ENCODE measurements at places on chromosomes 3 and 15.

DNA sequence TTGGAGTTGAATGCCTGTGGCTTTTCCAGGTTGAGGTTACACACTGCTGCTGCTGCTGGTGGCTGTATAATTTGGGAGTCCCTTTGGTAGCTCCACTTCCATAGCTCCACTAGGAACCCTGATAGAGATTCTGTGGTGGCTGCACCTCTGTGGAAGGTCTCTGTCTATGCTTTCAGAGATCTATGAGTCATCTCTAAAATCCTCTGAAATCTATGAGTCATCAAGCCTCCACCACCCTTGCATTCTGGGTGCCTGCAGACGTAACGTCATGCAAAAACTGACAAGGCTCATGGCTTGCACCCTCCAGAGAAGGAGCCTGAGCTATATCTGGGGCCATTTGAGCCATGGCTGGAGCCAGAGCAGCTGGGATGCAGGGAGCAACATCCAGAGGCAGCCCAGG, 1037.0 kb upstream of the CFAP20DC start:
- DNase-seq: no peak

GRCh38 chr3:19960696-19961095, 13.8 kb downstream of the RAB5A start:
- no peak for DNase-seq

DNA sequence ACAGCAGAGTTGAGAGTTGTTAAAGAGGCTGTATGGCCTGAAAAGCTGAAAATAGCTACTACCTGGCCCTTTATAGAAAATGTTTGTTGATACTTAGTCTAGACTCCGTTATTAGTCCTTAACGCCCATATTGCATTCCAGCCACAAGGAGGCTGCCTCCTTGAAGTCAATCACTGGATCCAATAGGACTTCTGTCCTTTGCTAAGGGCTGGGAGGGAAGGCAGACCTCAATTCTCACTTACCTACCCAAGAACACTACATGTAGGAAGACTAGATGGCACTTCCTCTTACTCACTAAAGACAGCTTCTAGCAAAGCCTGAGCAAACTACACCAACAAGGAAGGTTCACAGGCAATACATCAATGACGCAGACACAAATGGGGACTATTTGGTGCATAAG, 139.5 kb upstream of the HACD2 start:
- DNase-seq: no peak

DNA sequence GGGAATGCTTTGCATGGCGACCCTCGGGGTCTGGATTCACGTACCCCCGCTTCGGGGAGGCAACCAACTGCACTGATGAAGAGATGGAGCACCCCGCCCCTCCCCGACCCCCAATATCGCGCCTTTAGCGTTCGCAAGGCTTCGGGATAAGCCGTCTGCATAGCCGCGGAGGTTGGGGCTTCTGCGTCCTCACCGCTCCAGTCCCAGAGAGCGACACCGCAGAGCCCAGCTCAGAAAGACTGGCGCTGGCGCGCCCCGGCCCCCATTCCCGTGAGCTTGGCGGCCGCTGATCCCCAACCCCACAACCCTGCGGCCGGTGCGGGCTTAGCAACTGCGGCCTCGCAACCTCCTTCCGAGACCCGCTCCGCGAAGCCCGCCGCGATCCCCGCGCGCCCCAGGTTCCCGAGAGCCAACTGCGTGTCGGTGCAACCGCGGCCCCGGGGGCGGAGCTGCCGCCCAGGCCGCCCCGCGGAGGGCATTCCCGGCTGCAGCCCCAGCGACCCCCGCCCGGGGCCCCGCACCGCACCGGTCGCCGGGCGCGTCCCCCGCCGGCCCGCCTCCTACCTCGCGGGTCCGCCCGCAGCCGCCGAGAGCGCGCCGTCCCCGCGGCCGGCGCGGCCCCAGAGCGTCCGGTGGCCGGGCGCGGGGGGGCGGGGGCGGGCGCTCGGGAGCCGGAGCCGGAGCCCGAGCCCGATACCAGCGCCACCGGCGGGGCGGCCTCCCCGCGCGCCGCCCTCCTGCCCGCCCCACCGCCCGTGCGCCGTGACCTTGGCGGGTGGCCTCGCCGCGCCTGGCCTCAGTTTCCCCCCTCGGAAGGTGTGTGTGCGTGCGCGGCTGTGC, 79.5 kb downstream of the IQSEC1 start:
- no peak for DNase-seq

DNA sequence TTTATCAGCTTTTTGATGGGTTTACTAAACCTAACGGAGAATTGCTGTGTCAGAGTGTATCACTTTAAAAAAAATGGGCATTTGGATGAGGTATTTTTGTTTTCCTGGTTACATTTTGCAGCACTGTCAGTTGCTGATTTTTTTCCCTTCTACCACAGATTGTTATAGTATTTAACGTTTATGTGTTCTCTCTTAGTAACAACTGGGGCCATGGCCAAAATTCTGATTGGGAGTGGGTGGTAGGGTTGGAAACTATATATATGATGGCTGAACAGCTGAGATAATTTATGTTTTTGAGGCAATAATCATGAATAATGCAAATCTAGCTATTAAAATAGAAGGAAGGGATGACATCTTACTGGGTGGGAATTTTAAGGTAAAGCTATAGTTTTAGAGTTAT, 229.4 kb upstream of the SUCLG2 start:
- no peak for DNase-seq

DNA sequence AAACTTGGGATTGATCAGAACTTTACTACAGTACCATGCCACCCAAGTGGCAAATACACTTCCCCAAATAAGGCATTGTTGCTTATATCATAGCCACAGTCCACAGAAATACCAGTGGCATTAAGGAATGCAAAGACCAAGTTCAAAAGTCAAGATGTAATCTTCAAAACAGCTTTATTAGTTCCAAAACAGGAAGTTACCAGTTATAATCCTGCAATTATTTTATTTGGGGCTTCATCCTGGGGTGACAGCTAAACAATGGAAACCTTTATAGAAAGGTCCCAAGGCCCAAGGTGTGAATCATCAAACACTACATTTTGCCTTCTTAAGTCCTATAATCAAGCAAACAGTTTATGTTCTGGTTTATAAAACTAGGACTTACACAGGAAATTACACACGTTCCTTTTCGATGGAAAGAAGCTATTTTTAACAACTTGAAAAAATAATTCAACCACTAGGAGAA, 30.3 kb upstream of the RNF7 start:
- no peak for DNase-seq

DNA sequence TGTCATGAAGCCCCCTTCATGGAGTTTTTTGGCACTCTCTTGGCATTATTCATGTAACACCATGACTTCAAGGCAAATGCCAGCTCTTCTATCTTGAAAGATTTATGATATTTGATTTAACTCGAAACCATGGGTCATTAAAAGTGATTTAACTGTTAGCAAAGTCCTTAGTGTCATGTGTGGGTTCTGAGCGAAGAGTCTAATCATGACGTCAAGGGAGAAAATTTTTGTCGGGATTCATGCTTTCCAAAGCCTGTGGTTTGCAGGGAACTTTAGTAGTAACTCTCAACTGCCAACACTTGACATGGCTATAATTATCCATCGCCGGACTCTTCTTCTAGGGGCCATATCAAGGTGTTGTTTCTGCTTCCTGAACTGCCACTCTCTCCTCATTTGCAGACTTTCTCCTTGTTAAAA, 11.5 kb downstream of the GXYLT2 start:
- no peak for DNase-seq

DNA sequence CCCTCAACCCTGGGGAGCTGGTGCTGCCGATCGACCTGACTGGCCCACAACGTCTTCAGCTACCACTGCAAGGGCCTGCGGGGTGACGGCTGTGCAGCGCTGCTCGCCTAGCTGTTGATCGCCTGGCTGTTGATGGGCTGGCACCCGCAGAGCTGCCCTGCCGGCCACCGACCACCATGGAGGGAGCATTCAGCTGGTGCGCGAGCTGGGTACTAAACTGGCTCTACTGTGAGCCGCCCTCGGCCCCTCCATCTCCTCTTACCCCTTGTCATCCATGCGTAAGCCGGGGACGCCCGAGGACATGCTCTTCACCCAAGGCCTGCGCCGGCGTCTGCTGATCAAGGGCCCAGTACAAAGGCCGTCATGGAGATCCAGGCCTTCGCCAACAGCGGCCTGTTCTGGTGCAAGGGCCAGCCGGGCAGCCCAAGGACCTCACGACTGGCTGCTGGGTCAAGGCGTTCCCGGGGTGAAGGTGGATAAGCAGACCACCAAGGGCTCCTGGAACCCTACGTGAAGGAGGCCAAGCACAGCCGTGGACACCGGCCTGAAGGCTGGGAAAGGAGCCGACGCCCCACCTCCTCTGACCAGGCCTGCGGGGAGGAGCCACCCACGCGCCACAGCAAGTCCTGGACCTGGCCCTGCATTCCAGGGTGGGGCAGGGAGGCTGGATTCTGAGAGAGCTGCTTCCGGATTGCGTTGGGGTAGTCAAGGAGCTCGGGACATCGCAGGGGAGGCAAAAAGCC, 46.9 kb downstream of the SFMBT1 start:
- DNase-seq: no peak

DNA sequence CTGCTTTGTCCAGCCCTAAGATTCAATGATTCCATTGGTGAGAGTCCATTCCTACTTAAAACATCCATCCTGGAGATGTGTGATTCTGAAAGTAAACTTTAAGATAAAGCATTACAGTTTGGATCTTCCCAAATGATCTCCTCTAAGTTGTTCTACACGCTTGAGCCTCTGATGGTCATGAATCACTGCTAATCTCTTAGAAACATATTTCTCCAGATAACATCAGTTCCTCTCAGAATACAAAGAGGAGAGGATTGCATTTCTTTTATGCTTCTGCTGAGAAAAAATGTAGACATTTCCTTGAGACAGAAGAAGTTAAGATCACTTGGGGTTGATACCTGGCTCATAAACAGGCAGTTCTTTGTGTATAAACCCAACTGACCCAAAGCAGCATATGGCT, 281.2 kb upstream of the DPH6 start:
- no peak for DNase-seq

- DNase-seq: no peak
Observed at GRCh38 chr3:9441501-9442221, 44.2 kb downstream of the SETD5 start.

DNA sequence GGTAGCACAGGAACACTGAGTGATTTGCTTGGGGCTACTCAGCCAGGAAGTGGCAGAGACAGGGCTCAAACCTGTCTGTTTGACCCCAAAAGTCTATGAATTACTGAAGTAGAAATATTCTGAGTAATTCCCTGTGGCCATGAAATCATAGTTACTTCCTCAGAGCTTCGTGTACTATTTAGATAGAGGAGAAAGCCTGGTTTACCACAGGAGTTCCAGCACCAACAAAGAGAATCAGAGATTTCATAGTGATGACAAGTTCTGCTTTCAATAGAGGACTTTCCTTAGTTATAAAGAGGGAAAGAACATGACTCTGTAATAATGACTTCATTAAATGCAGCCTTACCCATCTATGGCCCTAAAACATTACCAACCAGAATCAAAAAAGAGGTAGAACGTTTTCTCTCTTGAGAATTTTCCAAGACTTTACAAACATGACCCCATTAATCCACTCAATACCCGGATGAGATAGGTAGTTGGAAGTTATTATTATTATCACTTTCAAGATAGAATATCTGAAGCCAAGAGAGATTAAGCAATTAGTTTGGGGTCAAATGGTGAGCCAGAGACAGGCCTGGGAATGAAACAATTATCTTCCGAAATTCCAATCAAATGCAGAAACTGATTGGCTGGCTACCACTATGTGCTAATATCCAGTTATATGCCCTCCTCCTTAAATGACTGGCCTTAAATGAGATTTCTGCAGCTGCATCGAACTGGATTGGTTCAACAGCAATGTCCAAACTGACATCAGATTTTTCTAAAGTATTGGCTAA, 13.6 kb upstream of the WNT5A start:
- DNase-seq: no peak

DNA sequence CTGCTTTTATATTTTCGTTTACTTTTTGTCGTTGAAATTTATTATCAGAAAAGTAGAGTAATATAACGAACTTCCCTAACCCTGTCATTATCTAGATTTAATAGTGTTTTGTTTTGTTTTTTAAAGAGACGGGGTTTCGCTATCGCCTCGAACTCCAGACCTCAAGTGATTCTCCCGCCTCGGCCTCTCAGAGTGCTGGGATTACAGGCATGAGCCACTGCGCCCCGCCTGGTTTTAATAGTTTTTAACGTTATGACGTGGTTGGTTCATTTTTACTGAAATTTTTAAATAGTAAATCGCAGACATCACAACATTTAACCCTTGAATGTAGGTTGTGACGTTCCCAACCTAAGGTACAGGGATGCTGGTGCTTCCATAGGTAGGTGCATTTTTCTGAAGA, 1.0 kb downstream of the NGRN start:
- no peak for DNase-seq

DNA sequence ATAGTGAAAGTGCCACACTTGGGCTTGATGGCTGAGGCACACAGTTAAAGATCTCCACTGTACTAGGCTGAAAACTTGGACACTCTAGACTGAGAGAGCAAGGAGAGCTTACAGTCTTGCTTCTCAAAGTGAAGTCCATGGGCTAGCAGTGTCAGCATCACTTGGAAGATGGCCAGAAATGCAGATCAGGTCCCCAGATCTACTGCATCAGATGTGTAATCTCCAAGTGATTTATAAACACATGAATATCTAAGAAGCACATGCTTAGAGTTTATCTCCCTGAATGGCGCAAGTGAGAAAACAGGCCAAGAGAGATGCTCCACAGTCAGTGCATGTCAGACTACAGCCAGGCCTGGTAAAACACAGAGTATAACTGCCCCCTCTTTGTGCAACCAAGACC, 308.6 kb downstream of the CLSTN2 start:
- DNase-seq: no peak

DNA sequence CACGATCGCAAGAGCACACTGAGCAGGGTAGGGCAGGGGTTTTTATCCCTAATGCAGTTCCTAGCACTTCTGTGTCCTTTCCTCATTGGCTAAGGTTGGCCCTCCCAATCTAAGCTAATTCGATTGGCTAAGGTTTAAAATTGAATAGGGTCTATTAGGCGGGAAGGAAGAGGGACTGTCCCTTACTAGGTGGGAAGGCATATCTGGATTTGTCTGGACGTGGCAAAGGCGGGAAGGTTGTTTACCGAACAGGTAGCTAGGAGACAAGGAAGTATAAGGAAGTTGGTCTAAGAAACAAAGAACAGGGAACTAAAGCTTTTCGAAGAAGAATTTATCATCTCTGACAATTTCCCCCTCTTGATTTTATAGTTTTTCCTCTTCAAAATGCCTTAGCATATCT, 24.8 kb upstream of the ATG7 start:
- DNase-seq: no peak

- DNase-seq: no peak
Observed at GRCh38 chr3:51271172-51271571, 113.9 kb upstream of the MANF start.

DNA sequence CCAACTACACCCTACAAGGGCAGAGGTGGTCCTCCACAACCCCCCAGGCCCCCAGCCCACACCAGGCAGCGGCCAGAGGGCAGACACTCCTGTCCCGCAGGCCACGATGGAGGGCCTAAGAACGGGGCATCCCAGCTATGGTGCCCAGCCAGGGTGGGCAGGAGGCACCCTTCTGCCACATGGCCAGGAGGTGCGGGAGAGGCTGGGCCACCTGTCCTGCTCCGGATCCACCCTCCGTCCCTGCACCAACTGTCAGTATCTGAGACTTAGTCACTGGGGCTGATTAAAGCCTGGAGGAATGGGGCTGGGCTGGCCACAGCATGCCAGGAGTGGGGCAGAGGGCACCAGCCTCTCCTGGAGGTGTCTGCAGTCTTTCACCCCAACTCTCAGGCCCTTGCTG, 37.9 kb downstream of the TNK2 start:
- DNase-seq: no peak

Measured in stimulated activated CD8-positive, alpha-beta memory T cell treated with anti-CD3 and anti-CD28 coated beads, Interleukin-7, amount 100 ng/mL, for 1 hour (primary cell).